Gastrocnemius medialis (tissue), 4 donors: ENCODE measurements at places on chromosomes 11 and 22. TPM values are rescaled to one million over a fixed set of nuclear protein-coding genes. Genes with fewer than 3 reads are reported as not detected.

DNA sequence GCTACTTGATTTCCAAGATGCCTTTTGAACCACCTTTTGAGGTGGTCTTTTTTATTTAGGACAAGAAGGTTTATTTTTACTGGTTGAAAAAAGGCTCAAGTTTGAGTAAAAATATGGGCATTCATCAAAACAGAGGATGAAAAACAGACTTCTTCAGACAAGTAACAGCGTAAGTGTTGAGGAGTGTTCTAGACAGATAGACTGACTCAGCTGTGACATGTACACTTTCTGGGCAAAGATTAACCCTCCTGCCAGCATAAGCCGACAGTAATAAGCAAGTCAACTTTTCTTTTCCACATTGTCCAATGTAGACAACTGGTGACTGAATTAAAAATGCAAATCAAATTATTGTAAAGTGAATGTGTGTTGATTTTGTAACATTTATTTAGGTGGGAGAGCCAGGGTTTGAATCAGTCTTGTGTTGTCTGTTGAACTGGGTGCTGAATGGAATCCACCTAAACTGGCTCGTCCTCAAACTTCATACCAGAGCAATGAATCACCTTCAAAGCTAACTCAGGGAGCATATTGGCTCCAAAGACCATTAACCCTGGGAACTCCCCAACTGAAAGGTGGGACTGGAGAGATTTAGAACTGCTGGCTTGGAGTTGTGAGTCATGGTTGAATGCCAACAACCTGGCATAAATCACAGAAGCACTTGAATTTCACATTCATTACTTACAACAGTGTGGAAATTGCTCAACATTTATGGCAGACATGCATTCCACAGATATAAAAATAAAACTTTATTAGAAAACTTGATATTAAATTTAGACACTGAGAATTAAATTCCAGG lies 377.0 kb downstream of the ETS1 start:
- no peak for DNase-seq

DNA sequence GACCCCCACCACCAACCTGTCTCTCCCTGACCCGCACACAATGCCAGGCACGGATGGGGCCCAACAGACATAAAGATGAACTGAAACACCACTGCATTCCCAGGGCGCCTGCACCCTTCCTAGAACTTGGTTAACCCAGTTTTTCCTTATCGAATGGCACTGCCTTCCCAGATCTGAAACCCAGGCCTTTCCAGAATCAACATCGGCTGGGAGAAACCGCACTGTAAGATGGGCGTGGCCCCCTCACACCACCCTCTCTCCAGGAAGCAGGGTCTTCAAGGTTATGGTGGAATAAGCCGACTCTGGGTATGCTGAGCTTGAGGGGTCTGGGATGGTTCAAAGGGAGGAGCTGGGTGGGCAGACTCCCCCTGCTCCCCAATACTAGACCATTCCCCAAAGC lies 23.1 kb downstream of the LRFN4 start:
- DNase-seq, result no peak

- no peak for DNase-seq
Observed at GRCh38 chr11:73752903-73753302, 8.0 kb downstream of the RAB6A start.

GRCh38 chr11:129387434-129387833 lies 11.8 kb downstream of the BARX2 start:
- no peak for DNase-seq

DNA sequence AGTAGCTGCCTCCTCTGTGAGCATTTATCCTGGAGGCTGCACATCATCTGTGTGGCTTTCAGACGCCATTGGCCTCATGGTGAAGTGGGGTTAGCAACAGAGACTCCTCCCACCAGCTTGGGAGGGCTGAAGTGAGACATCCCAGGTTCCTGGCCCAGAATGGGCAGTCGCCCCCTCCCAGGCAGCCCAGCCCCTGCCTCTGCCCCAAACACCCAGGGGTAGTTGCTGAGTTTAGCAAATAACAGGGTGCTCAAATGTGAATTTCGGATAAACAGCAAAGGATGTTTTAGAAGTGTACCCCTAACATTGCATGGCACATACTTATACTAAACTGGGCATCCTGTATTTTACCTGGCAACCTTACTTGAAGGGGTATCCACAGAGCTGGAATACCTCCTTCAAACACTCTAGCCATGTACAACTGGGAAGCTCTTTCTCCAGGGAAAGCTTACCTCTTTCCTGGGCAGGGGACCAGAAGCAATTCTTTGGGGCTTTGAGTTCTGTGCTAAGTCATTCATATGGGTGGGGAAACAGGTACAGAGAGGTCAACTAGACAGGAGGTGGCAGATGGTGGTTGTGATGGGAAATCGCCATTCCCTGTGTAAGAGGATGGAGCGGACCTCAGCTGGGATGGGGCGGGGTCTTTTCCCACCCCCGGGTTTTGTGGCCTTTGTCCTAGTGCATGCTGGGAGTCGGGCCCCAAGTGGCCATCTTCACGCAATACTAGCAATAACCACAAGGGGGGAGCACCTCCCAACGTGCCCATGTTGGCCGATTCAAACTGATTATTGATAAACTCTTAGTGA lies 19.3 kb downstream of the MTFP1 start:
- DNase-seq, result no peak

DNA sequence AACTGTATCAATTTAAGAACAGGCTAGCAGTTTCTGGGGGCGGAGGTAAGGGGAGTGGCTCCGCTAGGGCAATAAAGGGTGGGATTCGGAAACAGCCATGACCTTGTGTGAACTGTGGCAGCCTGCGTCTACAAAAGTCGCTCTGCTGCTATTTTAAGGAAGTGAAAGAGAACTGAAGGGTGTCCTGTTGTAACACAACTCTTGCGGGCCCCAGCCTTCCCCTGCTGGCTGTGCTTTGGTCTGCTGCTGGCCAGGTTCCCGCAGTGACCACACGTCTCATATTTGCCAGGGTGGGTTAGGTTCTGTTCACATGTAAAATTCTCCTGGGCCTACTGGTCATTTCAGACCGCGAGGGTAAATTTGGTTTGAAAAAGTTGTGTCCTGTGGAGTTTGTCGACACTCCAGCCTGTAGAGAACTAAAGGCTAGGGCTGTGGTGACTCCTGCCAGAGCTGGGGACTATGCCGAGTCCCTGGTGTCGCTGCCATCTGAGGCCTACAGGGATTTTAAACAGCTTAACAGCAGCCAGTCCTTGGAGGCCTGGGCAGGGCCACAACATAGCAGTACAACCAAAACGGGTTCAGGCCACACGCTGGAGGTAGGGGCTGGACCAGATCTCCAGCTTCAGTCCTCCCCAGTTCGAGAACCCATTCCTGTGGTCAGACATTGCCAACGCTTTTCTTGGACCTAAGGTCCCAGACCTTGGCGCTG lies 1.1 kb upstream of the PPFIBP2 start:
- peak; percentile 96 for DNase-seq

Gene SCGB1D2
- total RNA-seq, result 3.0 TPM

Gene CPSF7
- total RNA-seq, result 41.2 TPM

Gene ZNF214
- 0.92 TPM for total RNA-seq
